ENCODE measurements at places on chromosomes 7 and 10.

DNA sequence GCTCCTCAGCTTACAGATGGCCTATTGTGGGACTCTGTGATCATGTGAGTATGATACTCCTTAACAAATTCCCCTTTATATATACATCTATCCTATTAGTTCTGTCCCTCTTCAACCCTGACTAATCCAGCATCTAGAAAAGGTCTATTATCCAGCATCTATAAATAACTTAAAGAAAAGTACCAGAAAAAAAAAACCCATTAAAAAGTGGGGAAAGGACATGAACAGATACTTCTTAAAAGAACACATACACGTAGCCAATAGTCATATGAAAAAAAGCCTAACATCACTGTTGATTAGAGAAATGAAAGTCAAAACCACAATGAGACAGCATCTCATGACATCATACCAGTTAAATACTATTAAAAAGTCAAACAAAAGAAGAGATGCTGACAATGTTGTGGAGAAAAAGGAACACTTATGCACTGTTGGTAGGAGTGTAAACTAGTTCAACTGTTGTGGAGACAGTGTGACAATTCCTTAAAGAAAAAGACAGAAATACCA, 549.5 kb upstream of the GRM3 start:
- no peak for DNase-seq

DNA sequence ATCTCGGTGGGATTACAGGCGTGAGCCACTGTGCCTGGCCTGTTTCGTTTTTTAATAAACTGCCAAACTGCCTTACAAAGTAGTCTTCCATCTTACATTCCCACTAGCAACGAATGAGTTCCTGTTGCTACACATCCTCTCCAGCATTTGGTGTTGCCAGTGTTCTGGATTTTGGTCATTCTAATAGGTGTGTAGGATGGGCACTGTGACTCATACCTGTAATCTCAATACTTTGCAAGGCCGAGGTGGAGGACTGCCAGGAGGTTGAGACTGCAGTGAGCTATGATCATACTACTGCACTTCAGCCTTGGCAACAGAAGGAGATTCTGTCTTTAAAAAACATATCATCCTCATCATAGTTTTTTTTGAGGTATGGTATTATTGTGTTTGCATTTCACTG, 21.4 kb upstream of the RSBN1L start:
- peak; percentile 42 for DNase-seq

DNA sequence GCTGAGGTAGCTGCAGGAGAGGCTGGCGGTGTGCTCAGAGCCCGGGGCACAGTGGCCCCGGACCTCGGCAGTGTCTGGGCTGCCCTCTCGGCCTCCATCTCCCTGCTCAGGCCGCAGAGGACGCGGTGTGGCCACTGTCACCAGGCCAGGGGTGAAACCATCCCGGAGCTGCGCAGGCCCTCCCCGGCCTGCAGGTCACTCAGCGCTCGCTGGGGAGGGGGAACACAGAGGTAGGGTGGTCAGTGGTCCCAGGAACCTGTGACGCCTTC, 49.8 kb upstream of the DAGLB start:
- DNase-seq: no peak

- DNase-seq: no peak
These were observed 69.4 kb upstream of the EN2 start for GRCh38 chr7:155388561-155388960.

Data from EH (cell line).